ENCODE measurements at places on chromosomes 7 and 10.

DNA sequence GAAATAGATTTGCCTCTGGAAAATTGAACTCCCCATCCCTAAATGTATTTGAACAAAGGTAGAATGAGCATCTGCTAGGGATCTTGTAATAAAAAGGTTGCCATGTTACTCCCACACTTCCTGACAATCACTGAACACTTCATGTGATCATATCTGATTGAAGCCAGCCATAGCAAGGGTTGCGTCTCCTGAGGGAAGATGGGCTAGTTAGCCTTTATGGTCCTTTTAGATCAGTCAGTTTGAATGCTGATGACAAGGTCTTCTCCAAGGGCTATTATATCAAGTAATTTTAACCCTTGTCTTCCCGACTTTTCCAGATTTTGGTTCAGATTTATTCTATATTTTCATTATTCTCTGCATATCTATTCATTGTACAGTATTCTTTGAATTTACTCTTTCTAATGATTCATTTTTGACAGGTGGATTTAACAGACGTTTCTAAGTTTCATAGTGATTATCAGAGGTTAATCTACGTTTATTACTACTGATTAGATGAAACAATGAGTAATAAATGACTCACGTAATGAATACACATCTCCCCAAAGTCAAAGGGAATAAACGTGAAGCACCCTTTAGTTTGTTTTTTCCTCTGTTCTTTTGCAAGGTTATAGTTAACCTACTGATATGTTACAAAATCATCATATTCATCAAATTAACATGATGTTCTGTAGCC, 28.1 kb downstream of the CSGALNACT2 start:
- DNase-seq, result no peak

GRCh38 chr10:121312587-121312986, 285.7 kb downstream of the FGFR2 start:
- no peak for DNase-seq

GRCh38 chr10:35216303-35216905, 89.8 kb downstream of the CREM start:
- peak; percentile 63 for DNase-seq

DNA sequence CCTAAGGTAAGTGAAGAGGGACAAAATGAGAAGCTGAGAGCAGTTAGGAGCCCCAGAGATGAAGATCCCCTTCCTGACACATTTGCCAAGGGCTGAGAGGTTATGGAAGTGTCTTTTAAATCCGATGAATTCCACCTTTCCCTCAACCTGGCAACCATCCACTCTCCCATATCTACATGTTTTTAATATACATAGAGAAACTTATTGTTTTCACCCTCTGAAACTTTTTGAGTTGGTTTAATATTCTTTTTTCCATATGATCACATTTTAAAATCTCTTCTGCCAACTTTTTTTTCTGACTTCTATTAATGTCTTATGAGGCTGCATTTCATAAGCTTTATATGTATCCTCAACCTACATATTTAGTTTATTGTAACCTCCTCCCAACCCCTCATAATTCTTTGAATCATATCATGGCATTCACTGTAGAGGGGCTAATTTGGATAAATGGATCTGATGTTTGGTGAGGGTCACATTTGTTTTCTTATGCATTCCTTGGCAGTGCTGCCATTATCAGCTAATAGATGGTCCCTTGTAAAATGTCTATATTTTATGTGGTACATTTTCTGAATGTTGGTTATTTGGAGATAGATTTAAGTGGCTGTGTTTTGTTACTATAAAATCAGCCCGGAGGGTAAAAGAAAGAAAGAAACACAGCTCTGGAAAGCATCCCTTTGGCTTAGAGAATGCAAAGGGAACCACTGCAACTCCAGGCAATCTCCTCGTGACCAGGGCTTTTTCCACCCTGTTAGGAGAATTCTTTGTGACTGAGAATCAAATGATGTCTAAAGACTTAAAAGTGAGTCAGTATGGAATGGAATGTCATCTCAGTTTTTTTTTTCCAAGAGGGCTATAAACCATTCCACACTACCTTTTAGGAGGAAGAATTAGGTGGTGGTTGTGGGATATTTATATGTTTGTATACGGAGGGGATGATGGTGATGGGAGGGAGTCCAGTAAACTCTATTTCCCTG, 334.4 kb downstream of the SUGCT start:
- DNase-seq, result no peak

DNA sequence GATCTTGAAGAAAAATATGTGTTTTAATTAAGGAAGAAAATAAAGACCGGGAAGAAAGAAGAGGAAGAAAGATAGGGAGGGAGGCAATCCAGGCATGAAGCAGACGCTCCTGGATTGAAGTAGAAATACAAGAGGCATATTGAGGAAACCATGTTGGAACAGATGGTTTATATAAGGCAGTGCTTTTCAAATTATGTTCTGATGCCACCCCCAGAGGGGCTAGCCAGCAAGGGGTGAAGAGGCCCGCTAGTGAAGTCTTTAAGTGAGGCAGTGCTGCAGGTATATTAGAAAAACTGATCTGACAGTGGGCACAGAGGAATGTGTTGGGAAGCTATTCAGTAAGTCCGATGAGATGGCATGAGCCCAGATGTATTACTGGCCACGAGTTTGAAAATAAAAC, 40.1 kb downstream of the REEP3 start:
- no peak for DNase-seq

- no peak for DNase-seq
Measured at GRCh38 chr7:39758234-39758970, 135.0 kb downstream of the RALA start.

GRCh38 chr7:91503934-91504555, 239.8 kb downstream of the FZD1 start:
- DNase-seq, result no peak

Data from MCF 10A (cell line).